Brain (organoid and tissue), 16 donors: ENCODE measurements at places on chromosomes 5 and 9.

GRCh38 chr9:134286471-134287245, 39.6 kb upstream of the RXRA start:
- no peak for DNase-seq

DNA sequence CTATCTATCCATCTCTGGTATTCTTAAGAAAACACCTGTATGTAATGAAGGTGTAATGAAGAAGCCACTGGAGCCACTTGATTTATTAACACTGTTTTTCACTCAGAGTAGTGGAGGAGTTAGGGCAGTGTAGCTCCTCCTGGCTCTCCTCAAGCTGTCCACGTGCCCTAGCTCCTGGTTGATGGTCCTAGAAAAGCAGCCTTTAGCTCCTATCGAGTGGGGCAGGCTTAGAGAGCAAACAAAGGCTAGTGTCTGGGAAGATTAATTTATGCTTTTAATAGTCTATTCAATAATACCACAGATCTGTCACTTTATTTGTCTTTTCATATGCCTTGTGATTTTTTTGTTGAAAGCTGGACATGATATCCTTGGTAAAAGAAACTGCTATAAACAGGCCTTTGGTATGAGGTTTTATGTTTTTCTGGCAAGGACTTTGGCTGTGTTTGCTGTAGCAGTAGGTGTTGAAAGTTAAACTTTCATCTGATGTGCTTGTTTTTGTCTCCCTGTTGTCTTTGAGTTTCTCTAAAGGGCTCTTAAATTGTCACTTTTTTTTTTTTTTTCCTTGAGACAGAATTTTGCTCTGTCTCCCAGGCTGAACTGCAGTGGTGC, 141.1 kb downstream of the GCNT1 start:
- DNase-seq, result no peak

DNA sequence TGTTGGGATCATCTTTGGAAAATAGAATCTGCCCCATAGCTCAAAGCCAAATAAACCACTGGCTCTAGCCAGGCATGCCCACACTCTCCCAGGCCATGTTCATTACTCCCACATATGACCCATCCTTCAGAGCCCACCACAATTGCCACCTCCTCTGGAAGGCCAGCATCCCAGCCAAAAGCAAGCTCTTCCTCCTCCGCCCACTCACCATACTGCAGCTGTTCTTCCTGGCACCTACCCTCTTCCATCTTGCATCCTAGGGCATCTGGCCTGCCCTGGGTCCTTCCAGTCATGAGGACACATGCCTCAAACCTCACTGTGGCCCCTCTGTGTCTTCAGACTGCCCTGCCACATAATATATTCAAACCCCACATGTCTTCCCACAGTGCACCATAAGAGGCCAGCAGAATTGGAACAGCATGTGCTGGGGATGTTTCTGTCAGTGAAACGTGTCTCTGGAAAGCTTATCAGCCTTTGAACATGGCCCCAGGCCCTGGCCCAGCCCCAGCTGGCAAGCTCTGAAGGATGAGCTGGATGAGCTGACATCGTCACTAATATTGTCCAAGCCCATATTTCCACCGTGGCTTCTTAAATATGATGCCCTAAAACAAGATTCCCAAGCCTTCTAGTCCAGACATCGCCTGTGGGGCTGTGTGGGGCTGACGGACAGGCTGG, 230.8 kb downstream of the AGTPBP1 start:
- DNase-seq, result peak; percentile 31

GRCh38 chr9:15203581-15203980, 103.4 kb downstream of the TTC39B start:
- DNase-seq, result no peak

DNA sequence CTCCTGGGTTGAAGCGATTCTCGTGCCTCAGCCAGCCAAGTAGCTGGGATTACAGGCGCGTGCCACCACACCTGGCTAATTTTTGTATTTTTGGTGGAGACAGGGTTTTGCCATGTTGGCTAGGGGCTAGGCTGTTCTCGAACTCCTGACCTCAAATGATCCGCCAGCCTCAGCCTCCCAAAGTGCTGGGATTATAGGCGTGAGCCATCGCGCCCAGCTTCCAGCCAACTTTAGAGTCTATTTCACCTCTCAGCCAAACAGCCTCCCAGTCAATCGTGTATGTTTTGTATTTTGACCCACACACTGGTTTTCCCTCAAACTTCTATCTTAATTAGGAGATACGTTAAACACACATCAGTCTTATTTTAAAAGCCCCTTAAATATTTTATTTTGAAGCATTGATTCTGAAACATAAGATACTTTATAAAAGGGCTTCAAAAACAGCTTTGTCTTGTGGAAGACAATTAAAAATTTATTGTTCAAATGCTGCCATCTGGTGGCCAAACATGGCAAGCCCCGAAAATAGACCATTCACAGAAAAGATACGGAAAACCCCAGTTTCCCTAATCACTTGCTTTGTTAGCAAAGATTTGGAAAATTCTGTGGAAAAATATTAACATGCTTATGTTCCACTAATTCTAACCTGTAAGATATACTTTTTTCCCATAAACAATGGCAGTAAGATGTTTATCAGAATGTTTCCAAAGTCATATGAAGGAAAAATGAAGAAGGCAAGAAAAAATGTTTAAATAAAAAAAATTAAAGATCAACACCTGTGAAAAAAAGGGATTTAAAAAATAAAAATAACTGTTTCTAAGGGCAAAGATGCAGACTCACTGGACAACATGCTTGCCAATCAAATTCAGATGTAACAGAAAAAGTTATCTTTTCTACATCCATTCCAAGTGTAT, 33.1 kb downstream of the APTX start:
- DNase-seq, result peak; percentile 89

DNA sequence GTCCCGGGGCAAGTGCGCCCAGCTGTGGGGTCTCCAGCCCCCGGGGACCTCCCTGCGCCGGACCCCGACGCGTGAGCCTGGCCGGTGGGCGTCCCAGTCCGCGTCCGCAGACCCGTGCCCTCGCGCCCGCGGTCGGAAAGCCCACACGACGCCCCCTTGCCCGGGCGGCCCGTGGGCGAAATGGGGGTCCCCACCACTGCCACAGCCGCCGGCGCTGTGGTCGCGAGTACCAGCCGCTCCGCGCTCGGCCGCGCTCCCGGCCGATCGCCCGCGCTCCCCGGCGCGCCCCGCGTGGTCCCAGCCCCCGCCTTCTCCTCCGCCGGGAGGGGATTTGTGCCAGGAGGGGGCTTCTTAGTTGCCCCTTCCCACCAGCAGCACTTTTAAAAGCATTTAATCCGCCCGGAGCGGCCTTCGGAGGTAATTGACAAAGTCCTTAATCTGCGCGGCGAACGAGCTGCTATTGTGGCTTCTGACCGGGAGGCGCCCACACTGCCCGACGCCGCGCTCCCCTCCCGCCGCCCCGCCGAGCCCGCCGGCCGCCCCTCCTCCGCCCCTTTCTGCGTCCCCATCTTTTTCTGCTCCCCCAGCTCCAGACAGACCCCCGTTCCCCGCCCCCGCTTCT, 469 bp upstream of the FIBCD1 start:
- no peak for DNase-seq

DNA sequence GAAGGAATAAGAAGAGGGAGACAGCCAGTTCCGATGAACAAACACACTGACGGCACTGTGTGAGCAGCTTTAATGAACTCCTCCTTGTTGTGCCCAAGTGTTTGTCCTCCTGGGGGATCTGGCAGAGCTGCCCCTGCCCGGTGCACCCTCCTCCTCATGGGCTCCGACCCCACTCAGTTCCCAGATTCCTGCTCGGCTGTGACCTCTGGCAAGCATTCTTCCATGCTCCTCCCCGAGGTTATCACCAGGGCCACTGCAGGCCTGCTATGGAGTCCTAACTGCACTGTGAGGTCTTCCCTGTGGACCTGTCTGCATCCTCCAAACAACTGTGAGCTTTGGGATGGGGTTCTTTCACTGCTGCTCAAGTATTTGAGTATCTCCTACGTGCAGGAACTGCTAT, 142.2 kb downstream of the DCP2 start:
- peak; percentile 30 for DNase-seq

GRCh38 chr5:152376886-152377285, 28.2 kb downstream of the NMUR2 start:
- no peak for DNase-seq

DNA sequence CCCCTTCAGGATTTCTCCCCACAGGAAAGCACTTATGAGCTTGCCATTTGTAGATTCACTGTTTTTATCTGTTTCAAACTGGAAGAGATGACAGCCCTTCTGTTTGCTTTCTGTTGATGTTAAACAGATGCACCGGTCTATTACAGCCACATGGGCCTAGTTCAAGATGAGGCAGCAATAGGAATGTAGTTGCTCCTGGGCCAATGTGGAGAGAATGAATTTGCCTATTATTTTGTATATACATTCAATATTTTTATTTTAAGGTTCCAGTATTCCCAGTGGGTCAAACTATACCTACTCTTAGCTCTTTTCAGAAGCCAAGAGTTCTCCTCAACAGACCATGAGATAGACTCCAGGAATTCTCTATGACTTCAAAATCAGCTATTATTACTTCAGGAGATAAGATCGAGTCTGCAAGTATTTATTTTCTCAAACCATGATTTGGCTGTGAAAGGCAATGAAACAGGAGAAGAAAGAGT, 461.6 kb downstream of the RASEF start:
- no peak for DNase-seq

GRCh38 chr5:154647761-154648145, 107.4 kb upstream of the LARP1 start:
- no peak for DNase-seq

DNA sequence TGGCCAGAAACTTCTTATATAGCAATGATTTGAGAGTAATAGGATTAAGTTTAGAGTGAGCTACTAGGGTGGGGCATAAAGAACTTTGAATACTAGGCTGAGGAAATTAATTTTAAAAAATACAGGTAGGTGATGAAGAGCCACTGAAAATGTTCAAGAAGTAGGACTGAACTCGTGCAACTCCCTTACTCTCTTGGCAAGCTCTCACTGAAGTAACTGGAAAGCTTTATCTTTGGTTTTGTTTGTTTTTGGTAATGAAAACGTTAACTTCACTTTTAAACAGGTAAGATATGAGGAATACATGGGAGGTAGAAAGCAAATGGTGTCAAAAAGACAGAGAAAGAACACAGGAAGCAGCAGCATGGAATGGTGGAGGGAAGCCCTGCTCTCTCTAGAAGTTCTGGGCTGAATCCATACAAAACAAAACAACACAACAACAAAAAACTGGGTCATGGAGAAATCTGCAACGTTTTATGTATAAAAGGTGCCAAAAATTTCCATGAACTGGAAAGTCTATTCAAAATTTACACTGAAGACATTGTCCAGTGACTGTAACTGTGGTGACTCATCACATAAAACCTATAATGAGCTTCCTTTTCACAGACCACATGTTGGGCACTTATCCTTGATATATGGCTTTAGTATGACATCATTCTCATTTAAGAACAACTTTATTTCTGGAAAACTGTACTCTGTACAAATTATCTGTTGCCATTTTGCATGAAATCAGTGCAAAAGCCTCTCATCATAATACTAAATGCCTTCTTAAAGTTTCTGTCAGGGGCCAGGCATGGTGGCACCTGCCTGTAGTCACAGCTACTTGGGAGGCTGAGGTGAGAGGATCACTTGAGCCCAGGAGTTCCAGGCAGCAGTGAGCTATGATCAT, 91.2 kb upstream of the CHD1 start:
- no peak for DNase-seq

- DNase-seq, result peak; percentile 18
Measured at GRCh38 chr5:100826133-100826532, 76.9 kb downstream of the ST8SIA4 start.

DNA sequence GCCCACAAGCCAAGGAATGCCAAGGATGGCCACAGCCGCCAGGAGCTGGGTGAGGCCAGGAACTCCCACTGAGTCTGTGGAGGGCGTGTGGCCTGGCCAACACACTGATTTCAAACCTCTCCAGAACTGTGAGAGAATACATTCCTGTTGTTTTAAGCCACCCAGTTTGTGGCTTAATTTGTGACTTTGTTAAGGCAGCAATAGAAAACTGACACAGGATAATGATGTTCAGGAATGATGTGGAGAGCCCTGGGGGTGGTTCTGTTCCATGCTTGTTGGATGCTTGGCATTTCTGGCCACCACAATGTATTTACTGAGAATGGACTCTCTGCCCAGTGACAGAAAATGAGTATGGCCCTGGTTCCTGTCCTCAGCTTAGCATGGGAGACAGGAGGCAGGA, 82.8 kb downstream of the DAP start:
- DNase-seq, result no peak

DNA sequence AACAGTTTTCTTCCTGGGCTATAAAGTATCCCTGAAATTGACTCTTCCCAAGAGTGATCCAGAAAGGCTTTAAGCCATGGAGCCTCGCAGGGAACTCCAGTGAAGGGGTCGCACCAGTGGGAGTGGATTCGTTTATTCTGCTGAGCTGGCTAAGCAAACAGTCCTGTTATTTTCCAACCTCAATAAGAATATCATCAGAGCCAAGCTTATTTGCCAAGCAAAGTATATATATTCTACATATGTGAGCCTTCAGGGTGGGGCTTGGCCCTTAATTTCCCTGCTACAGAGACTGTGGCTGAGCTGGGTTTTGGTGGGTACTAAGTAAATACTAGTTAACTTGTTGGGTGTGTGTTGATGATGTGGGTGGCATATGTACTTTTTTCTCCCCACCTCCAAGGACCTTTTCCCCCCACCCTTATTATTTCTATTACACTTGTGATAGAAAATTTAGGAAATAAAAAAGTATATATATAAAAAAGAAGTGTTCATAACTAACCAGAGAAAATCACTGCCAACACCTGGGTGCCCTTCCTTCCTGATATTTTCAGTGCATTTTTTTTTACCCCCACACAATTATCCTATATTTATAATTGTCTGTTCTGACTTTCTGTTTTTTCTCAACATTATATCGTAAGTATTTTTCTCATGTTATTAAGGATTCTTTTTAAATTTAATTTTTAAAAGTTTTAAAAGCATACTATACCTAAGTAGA, 5.3 kb downstream of the GSN start:
- no peak for DNase-seq

DNA sequence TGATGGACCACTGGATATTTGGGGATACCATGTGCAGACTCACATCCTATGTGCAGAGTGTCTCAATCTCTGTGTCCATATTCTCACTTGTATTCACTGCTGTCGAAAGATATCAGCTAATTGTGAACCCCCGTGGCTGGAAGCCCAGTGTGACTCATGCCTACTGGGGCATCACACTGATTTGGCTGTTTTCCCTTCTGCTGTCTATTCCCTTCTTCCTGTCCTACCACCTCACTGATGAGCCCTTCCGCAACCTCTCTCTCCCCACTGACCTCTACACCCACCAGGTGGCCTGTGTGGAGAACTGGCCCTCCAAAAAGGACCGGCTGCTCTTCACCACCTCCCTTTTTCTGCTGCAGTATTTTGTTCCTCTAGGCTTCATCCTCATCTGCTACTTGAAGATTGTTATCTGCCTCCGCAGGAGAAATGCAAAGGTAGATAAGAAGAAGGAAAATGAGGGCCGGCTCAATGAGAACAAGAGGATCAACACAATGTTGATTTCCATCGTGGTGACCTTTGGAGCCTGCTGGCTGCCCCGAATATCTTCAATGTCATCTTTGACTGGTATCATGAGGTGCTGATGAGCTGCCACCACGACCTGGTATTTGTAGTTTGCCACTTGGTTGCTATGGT, 54.5 kb upstream of the HNRNPA0 start:
- DNase-seq, result no peak

GRCh38 chr5:77076961-77077828, 9.9 kb downstream of the ZBED3 start:
- peak; percentile 85 for DNase-seq
